Activated CD8-positive, alpha-beta memory T cell treated with anti-CD3 and anti-CD28 coated beads, Interleukin-2, amount 10 ng/mL, durations not matched to agents 7 days and 5 days (primary cell): ENCODE measurements at places on chromosomes 3 and 15.
A peak's percentile ranks its signal among the peaks of the same experiment; 100 is the strongest.

DNA sequence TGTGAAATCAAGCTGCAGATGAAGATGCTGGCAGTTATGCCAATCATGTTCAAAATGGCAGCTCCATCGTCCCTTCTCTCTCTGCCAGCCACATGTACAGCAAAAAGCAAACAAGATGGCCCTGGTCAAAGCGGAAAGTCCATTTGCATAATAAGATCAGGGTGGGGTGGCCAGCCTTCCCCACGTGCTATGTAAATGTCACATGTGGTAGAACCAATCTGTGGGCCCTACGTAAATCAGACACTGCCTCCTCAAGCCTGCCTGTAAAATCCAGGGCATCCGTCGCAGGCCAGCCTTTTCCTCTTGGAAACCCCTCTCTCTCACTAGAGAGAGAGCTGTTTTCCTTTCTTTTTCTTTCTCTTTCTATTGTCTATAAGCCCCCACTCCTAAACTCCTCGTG is 243.5 kb upstream of the KBTBD8 start:
- no peak overlapping the region for H3K27ac ChIP-seq
- H3K4me3 ChIP-seq, result no peak overlapping the region
- no peaks in the 10 kb centered on the region for H3K4me1 ChIP-seq
- peaks cover 7% of the 10 kb centered on the region for H3K27me3 ChIP-seq

DNA sequence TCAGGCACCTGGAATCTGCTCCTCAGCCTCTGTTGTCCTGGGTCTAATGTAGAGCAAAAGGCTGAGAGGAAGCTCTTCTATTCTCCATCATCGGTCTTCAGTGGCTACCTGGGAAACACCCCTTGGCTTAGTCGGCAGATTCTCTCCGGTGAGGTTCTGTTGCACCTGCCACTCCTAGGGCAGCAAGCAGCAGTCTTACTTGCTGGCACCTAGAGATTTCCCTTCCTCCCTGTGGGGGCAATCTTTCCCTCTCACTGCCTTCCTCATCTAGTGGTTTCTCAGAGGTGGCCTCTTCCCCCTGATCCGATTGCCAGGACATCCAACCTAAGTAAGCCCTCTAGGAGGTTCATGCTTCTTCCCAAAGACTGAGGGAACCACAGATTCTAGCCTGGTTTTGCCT is 60.8 kb downstream of the PLS1 start:
- no peak overlapping the region for H3K27ac ChIP-seq
- H3K4me1 ChIP-seq, result no peaks in the 10 kb centered on the region
- H3K36me3 ChIP-seq, result no peaks in the 10 kb centered on the region

DNA sequence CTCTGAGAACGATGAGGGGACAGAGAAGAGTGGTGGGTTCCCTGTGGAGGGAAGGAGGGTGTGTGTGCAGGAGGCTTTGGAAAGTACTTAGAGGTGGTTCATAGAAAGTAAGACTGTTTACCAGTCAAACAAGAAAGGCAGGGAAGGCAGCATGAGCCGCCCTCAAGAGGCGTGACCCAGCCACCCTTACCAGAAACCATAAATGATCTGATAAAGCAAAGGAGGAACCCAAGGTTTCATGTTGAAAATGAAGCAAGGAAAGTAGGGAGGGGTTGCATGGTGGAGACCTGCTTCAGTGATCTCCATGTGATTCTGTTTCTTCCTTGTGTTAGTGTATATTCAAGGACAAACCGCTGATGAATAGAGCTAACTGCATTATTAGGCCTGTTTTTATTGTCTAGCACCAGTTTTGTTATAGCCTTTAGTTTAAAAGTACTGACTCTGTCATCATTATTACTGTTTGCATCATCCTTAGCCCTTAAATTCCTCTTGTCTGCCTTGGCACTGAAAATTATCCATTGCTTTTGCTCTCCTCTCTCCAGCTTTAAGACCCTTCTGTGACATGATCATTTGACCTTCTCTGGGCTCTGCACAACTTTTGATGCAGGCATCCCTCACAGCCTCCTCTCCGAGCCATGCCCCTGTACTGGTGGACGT is 96.1 kb downstream of the STAC start:
- no peaks in the 10 kb centered on the region for H3K36me3 ChIP-seq
- no peak overlapping the region for H3K4me3 ChIP-seq
- no peak for DNase-seq
- H3K27me3 ChIP-seq, result no peaks in the 10 kb centered on the region

DNA sequence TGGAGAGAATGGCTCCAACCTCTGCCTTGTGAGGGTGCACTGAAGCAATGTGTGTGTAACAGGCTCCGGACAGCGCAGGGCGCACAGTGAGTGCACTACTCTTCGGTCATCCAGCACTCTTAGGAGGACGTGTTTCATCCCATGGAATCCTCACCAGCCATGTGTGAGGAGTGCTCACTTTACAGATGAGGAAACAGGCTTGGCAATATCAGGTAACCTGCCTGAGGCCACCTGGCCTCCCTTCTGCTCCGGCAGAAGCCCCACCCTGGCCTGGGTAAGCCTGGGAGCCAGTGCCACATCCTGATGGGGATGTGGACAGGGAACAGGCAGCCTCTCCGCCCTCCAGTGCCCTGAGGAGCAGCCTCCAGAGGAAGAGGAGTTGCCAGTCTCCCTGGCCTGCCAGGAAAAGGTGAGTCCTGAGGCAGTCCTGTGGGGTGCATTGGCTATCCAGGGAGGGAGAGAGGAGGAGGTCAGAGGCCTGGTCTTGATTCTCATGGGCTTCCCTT is 39.4 kb upstream of the LIMD1 start:
- H3K27ac ChIP-seq, result no peak overlapping the region
- no peaks in the 10 kb centered on the region for H3K27me3 ChIP-seq
- no peak overlapping the region for H3K4me3 ChIP-seq
- peaks cover 7% of the 10 kb centered on the region for H3K4me1 ChIP-seq
- DNase-seq, result no peak
- H3K36me3 ChIP-seq, result no peaks in the 10 kb centered on the region

GRCh38 chr3:75061806-75062205 is 447.3 kb upstream of the CNTN3 start:
- DNase-seq, result no peak
- H3K36me3 ChIP-seq, result no peaks in the 10 kb centered on the region
- H3K27ac ChIP-seq, result no peak overlapping the region
- no peaks in the 10 kb centered on the region for H3K27me3 ChIP-seq
- H3K4me1 ChIP-seq, result no peaks in the 10 kb centered on the region

- no peaks in the 10 kb centered on the region for H3K36me3 ChIP-seq
- no peak overlapping the region for H3K27ac ChIP-seq
- H3K4me1 ChIP-seq, result peaks cover 39% of the 10 kb centered on the region
Observed at GRCh38 chr15:66905954-66906353, 159.4 kb upstream of the SMAD3 start.

DNA sequence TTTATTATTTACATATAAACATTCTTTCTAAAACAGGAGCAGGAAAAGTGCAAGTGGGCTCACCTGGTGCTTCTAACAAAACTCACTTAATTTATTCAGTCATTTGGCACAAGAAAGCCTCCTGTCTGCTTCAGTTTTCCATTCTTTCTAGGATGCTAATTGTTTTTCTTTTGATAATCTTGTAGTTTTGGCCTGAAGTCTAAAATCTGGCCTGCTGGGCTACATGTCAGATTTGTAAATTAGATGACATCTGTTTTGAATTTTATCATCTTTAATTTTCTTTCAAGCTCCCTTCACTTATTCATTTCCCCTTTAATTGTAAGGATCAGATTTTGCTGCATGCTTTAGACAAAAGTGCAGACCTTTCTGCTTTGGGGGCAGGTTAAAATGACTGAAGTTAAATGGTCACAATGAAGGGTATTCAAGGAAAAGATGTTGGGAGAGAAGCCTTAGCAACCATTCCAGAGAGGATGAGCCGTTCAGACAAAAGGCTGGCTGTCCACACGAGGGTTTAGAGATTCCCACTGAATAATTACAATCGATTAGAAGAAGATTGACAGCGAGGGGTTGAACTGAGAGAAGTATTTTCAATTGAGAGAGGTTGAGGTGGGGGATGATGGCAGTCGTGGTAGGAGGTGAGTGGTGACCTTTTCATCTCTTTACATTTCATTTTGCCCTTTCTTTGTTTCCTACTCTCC is 59.9 kb upstream of the PTX3 start:
- H3K4me1 ChIP-seq, result no peaks in the 10 kb centered on the region
- no peak overlapping the region for H3K27ac ChIP-seq
- no peaks in the 10 kb centered on the region for H3K27me3 ChIP-seq

GRCh38 chr3:118912188-118912587 is 122.5 kb downstream of the IGSF11 start:
- no peak overlapping the region for H3K27ac ChIP-seq
- H3K36me3 ChIP-seq, result no peaks in the 10 kb centered on the region
- no peak overlapping the region for H3K4me3 ChIP-seq
- DNase-seq, result no peak

GRCh38 chr3:35651851-35652250 is 12.5 kb downstream of the ARPP21 start:
- H3K27ac ChIP-seq, result no peak overlapping the region
- H3K27me3 ChIP-seq, result no peaks in the 10 kb centered on the region
- no peaks in the 10 kb centered on the region for H3K36me3 ChIP-seq
- H3K4me1 ChIP-seq, result no peaks in the 10 kb centered on the region

DNA sequence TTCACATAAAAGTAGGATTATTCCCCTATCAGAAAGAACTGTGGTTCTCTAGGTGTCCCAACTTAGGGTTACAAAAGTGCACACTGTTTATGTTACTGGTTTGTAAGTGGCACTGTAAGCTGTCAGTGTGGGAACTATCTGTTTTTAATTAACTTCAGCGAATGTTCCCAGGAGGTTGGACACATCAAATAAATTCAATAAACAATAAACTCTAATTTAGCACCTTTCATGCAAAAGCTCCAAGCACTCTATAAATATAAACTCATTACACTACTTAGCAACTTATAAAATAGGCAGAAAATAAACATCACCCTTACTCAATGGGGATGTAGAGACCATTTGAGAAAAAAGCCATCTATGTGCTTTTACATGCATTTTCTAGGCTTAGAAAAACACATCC is 168.4 kb upstream of the SLC2A2 start:
- peaks cover 47% of the 10 kb centered on the region for H3K36me3 ChIP-seq
- no peak for DNase-seq
- no peaks in the 10 kb centered on the region for H3K27me3 ChIP-seq
- H3K27ac ChIP-seq, result no peak overlapping the region
- H3K4me3 ChIP-seq, result no peak overlapping the region

DNA sequence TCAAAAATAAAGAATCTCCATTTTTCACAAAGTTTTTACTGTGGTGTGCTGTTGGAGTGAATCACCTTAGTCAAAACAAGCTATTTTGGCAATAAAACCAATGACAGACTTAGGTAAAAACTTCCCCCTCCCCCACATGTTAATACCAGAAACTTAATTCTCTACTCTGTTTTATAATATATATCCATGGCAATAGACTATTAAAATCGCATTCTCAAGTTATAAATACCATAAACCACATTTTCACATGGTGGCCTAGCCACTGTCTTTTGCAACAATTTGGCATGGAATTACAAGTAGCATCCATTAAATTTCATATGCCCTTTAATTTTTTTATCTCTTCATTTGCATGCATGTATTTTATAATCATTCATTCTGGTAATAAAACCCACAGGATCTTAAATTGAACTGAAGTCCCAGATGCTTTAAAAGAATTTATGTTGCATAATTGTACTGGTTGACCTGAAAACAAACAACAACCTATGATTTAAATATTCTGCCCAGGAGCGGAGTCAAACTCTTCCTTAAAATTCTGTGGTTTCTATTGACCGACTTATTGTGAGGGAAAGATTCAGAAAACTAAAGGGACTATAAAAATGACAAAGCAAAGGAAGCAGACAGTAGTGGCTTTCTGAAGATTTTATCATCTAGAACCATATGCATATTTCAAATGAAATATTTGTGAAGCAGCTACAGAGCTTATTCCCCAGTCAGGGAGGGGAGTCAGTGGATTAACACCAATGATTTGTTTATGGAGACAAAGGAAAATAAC is 229.0 kb upstream of the TBL1XR1 start:
- H3K27ac ChIP-seq, result peak overlapping the region; percentile 82
- H3K27me3 ChIP-seq, result no peaks in the 10 kb centered on the region
- peaks cover 31% of the 10 kb centered on the region for H3K4me1 ChIP-seq
- no peak for DNase-seq

- no peak overlapping the region for H3K4me3 ChIP-seq
- peaks cover 6% of the 10 kb centered on the region for H3K4me1 ChIP-seq
- H3K27ac ChIP-seq, result no peak overlapping the region
Observed at GRCh38 chr15:75720787-75721479, 8.3 kb upstream of the CSPG4 start.
